ENCODE measurements at places on chromosomes 1 and 21.

- DNase-seq, result no peak
Measured at GRCh38 chr1:61680500-61680899, 44.4 kb downstream of the TM2D1 start.

DNA sequence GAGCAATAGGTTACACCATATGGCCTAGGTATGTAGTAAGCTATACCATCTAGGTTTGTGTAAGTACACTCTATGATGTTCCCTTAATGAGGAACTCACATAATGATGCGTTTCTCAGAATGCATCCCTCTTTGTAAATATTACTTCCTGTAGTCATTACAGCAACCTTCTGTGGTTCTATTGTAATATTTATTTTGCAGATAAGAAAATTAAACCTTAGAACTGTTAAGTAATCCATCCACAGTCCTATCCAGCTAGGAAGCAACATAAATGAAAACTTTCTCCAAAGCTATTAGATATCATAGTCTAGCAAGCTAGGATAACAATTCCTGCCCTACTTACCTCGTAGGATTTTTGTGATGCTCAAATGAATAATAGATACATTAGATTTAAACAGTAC lies 88.7 kb downstream of the WLS start:
- no peak for DNase-seq

DNA sequence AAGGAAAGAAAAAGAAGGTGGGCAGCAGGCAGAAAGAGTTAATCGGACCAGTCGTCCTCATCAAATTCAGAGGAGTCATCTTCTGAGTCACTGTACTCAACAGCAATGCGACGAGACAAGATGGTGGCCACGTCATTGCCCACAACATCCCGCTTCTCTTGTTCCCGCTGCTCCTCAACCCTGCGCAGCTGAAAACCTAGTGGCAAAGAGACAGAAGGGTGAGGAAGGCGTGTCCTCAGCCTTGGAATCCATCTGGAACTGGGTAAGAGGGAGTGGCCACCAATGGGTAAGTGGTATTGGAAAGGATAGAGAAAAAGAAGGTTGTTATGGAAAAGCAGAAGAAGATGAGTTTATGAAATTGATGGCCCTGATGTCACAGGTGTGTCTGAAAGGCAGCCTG lies 15.7 kb downstream of the GPR3 start:
- DNase-seq, result no peak

- no peak for DNase-seq
Measured at GRCh38 chr1:33791251-33791650, 72.6 kb upstream of the HMGB4 start.

- no peak for DNase-seq
Measured at GRCh38 chr1:234176000-234176399, 197.3 kb upstream of the COA6 start.

GRCh38 chr1:63861052-63861691 lies 87.4 kb downstream of the ROR1 start:
- no peak for DNase-seq

GRCh38 chr1:46411010-46411405 lies 16.9 kb downstream of the FAAH start:
- no peak for DNase-seq

DNA sequence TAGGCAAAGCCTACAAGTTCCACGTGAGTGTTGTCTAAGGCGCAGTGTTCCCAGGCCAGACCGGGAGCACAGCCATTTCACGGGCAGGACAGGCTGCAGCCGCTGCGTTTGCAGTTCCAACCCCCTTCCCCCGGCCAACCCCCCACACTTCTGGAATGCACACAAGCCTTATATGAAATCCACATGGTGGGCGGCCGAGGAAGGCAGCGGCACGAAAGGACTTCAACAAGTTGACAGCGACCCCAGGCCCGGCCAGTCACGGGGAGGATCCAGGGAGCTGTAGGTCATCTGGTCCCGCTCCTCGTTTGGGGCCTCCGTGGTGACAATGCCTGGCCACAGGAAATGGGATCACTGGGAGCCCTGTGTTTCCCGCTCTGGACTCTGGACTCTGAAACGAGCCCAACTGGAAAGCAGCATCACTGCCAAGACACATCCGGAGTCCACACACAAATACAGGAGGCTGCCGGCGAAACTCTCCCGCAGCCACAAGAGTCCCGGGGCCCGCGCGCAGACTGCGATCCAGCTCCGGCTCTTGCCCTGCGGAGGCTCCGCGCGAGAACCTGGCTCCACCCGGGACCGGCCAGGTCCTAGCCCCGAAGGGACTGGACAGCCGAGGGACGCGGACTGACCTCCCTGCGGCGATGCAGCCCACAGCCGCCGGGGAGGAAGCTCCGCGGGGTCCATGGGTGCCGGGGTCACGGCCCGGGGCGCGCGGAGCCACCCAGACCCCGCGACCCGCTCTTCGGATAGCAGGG lies 794 bp downstream of the NID1 start:
- DNase-seq, result no peak

- DNase-seq, result no peak
Measured at GRCh38 chr1:53147174-53147573, 4.7 kb upstream of the SLC1A7 start.
